ENCODE measurements at places on chromosomes 6 and 20.

DNA sequence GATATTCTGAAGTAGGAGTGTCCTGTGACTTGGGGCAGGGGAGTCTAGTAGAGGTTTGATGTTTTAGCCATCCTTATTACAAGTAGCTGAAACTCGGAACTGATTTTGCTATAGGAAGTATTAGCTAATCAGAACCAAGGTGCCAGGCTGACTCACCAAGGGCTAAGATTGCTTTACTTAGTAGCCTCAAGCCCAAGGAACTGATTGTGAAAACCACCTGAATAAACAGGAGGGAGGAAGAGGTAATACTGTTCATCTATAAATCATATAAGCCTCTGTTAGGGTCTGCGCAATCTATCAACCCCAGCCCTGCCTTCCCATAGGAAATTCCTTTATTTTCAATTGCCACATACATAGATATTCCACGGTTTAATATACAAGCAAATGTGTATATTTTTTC lies 54.4 kb downstream of the GNAS start:
- DNase-seq: no peak

DNA sequence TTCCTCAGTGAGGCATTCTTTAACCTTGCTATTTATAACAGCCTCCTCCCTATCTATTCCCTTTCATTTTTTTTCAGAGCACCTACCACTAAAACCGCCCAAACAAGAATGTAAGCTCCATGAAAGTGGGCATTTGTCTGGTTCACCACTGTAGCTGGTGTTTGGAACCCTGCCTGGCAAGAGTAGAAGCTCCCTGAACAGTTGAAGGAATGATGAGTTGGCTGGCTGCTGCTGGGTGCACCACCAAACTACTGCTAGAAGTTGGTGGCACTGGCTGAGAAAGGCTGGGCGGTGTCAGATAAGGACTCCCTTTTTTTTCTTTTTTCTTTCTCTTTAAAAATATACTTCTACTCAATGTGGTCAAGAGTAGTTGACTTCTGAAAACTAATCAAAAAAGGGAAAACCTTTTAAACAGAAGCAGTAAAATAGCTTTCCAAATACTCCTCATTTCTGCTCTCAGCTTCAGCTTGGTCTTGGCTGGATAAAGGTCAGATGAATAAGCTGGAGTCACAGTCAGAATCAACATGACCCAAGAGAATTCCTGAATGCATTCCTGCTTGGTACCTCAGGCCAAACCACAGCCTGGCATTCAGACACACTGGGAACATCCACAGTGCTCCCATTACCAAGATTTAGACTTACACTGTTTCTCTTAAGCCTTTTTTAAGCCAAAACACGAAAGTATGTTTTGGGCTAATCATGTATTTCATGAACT lies 38.0 kb downstream of the RTN4IP1 start:
- no peak for DNase-seq

- peak; percentile 59 for DNase-seq
These were observed 81.6 kb upstream of the PREP start for GRCh38 chr6:105484238-105485161.

DNA sequence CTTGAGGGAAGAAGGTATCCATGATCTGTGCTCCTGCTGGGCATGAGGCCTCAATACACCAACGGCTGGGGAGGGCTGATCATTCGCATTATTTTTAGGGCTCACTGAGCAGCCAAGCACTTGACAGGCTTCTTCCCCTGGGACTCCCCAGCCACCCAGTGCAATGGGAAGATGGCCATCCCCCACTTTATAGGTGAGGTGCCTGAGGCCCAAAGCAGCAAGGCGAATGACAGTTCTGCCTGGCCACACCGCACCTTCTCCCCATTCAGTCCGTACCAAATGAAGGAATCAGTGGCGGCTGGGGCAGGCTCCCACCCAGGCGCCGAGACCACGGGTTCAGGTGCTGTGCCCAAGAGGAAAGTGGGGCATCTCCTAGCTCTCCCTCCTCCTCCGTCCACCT lies 4.4 kb upstream of the FAM209A start:
- no peak for DNase-seq

- no peak for DNase-seq
These were observed 95.4 kb downstream of the PXDC1 start for GRCh38 chr6:3656076-3656475.

DNA sequence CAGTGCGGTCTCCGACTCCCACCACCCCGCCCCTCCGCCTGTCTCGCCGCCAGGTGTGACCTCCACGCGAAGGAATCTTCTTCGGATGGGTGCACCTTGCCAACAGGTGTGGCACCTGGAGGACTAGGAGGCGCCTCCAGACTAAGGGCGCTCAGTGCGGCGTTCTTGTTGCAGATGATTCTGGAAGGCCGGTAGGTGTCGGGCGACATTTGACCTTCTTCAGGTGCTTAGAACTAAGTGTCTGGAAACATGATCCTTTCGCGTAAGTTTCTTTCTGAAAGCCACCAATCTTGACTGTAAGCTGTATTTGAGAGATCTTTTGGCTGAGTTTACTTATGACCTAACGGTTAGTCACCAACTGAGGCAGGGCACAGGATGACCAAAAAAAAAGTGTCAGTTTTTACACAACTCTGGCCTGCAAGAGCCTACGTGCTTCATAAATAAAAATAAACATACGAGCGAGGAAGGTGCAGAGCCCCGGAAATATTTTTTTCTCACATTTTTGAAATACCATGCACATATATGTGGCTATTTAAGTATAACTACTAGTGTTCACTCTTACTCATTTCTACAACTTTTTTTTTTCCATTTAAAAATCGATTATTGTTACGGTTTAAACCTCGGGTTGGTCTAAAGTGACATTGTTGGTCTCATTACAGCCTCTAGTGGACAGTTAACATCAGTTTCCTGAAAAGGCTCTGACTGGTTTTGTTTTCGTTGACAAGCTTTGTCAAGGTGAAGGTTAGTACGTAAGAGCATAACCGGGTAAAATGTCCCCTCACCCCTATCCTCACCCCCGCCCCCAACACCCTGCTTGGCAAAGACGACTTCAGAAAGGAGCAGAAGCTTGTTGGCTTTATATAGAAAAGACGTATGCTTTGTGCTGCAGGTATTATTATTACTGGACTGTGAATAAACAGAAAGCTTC lies 1.6 kb upstream of the ATXN1 start:
- DNase-seq: no peak

DNA sequence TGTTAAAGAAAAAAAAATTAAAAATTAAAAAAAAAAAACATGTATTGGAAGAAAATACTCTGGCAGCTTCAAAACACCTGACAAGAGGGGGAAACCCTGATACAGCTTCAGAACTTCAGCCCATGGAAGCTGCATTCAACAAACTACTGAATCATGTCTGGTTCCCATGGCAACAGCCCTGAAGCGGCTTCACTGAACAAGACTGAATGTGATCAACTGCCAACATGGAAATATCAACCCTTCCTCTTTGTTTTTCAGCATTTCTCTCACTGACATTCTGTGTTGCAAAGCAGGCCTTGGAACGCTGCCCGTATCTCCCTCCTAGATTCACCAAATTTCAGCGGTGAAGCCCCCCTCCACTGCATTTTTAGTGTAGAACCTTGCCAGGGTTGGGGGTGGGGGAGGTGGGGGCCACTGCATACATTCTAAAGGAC lies 91.3 kb upstream of the SHLD1 start:
- DNase-seq: peak; percentile 64

- DNase-seq: no peak
These were observed 10.2 kb downstream of the BEND6 start for GRCh38 chr6:56965126-56965525.

DNA sequence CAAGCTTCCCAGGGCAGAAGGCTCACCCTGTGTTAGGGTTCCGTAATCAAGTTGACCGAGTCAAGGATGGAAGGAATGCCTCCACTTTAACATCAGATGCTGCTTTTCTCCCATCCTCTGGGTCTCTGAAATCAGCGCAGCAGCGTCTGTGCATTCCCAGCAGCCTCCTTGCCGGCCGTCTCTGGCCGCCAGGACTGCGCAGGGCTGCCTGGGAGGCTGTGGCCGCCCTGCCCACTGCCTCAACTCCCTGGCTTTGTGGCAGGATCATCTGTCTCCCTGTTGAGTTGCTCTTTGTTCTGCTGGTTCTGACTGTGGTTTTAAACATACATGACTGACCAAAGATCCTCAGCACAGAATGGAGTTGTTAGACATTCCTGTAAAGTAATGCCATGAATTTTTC lies 56.5 kb downstream of the DLL1 start:
- DNase-seq: no peak

- DNase-seq: no peak
These were observed 35.6 kb upstream of the SLCO4A1 start for GRCh38 chr20:62606551-62607201.

DNA sequence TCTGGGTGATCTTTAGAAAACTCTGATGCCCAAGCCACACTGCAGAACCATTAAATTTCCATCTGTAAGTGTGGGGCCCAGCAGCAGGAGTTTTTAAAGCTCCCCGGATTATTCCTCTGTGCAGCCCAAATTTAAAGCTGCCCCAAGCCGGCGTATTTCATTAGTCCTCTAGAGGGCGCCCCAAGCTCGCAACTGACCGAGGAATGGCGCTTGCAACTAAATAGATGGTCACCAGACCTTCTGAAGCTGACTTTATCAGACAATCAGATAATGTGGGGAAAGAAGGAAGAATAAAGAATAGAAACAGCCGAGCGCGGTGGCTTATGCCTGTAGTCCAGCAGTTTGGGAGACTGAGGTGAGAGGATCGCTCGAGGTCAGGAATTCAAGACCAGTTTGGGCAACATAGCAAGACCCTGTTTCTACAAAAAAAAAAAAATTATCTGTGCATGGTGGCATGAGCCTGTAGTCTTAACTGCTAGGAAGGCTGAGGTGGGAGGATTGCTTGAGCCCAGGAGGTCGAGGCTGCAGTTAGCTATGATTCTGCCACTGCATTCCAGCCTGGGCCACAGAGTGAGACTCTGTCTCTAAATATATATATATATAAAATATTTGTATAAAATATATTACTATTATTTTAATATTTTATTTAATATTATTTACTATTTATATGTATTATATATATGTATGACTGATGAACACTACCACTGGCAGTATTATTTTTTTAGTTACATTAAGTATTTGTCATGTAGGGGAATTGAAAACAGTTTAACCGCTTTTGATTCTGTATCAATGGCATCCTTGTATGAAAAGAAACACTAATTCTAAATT lies 56.0 kb downstream of the OTOR start:
- DNase-seq: peak; percentile 21

- DNase-seq: no peak
These were observed 3.1 kb downstream of the SLX4IP start for GRCh38 chr20:10438217-10438616.

DNA sequence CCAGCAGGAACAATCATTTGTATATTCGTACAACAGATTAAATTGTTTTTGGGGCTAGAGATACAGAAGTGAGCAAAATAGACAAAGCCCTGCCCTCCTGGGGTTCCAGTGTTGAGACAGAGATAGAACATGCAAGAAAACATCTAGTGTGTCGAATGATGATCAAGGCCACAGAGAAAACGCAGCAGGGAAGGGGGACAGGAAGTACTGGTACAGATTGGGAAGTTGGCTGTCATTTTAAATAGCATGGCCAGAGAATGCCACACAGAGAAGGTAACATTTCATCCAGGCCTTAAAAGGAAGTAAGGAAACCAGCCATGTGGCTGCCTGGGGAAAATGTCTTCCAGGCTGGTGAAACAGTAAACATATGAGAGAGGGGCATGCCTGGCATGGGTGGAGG lies 202.6 kb upstream of the MYLIP start:
- no peak for DNase-seq

DNA sequence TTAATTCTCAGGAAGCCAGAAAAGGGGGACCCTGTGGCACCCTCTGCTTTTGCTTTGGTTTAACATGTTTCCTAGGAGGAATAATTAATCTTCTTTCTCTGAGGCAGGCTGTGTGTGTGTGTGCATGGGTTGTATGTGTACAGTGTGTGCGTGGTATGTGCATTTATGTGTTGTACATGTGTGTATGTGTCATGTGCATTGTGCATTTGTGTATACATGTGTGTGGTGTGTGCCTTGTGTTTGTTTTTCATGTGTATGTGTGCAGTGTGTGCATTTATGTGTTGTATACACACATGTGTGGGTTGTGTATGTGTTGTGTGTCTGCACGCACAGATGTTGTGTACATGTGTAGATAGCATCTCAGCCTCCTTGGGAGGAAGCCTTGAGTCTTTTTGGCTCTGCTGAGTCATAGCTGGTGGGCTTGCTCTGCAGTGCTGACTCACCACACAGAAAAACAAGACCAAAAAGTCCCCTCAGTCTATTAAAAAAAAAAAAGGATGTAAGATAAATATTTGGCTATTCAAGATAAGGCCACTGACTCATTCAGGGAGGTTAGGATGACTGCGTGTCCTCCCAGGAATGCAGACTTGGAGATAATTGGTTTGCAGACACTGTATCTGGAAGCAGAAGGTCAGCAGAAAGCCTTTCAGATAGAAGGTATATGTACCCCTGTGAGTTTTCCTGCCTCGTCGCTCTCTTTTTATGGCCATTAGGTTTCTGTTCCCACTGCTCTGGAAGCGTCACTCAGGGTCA lies 58.6 kb downstream of the SYNJ2 start:
- DNase-seq: no peak

DNA sequence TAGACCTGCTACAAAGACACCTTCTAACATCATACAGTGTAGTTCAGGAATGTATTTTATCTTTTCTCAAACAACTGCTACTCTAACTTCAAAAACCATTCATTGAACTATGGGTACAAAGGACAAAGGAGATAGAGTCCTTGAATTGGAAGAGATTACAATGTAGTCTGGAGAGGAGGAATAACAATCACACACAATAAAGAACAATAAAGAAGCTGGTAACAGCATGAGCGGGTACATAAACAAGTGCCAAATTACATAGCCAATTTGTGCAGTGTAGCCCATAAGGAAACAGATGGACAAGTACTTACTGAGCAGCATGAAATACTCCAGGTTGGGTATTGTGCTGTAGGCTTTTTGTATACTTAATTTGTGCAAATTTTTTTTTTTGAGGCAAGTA lies 44.3 kb downstream of the OSTM1 start:
- no peak for DNase-seq

DNA sequence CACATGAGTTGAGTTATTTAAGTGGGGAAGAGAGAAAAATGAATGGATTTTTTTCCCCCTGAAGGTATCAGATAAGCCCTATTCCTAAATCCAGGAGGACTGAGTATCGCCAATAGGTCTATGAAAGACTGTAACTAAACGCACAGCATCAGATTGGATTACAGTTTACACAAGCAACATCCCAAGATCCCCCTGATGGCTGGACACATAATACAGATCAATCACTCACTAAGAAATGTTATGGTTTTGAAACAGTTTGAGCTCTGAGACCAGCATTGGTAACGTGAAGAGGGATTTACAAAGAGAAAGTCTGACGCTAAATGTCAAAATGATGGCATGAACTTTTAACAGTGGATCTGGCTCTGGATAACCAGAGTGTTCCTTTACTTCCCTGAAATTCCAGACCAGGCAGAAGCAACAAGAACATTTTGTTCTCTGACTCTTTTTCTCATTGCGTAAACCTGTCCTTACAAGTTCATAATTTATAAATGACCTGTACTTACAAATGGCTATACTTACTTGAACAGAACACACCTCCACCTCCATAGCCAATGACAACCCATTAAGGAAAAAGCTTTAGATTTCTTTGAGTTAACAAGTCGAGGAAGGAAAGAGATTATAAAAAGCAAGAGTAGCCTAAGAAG lies 131.8 kb upstream of the BEND3 start:
- DNase-seq: no peak

All from urinary bladder (tissue), 4 donors.